ENCODE measurements at places on chromosomes 2 and 18.
A peak's percentile ranks its signal among the peaks of the same experiment; 100 is the strongest.

DNA sequence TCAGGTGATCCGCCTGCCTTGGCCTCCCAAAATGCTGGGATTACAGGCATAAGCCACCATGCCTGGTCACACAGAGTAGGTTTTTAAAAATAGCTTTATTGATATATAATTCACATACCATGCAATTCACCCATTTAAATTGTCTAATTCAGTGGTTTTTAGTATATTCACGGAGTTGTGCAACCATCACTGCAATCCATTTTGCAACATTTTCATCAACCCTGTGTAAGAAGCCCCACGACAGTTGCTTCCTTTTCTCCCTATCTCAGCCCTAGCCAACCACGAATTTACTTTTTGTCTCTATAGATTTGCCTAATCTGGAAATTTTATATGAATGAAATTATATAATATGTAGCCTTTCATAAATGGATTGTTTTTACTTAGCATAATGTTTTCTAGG, 266.4 kb downstream of the NAPG start:
- peak; percentile 15 for DNase-seq

GRCh38 chr2:40242315-40242714, 209.6 kb downstream of the SLC8A1 start:
- DNase-seq = no peak

- DNase-seq = no peak
Measured at GRCh38 chr18:11324510-11324909, 175.1 kb upstream of the PIEZO2 start.

GRCh38 chr2:5145801-5146200, 546.4 kb upstream of the SOX11 start:
- no peak for DNase-seq

DNA sequence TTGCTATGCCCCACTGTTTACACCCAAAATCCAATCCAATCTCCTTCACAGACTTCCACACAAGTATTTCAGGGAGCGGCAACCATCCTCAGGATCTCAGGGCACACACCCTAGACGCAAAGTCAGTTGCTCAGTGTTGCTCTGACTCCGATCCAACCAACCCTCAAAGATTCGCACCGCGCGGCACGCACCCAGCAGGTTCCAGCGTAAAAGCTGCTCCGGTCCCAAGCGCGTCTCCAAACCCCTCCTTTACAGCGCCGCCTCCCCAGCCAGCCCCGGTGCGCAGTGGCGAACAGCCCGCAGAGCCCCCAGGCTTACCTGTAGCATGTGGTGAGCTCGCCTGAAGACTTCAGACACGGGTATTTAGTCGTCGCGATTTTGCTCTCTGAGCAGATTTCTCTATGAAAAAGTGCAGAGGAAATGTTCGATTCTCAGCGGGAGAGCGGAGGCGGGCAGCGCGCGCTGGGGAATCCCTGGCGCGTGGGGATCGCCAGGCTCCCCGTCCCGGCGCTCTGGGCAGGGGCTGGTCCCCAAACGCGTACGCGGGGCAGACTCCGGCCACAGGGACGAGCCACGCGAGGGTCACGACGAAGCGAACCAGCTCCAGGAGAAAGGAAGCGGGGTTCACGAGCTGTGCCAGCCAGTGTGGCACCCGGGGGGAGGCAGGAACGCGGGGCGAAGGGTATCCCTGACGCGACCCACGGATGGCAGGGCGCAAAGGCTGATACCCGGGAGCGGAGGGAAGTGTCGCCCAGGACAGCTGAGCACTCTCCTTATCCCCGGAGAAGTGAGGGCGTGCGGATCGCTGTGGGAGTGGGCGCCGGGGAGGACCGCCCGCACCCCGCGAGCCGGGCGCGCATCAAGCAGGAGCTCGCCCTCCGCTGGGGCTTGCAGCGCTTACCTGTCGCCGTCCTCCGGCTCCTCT, 650 bp downstream of the CCBE1 start:
- no peak for DNase-seq

All from CD4-positive, alpha-beta T cell (primary cell).